ENCODE measurements at places on chromosomes 4 and X. TPM values are rescaled to one million over a fixed set of nuclear protein-coding genes. Genes with fewer than 3 reads are reported as not detected.

- no peak overlapping the region for H3K27ac ChIP-seq
- no peaks in the 10 kb centered on the region for H3K36me3 ChIP-seq
- H3K27me3 ChIP-seq: no peaks in the 10 kb centered on the region
- DNase-seq: no peak
- H3K4me3 ChIP-seq: no peak overlapping the region
Observed at GRCh38 chrX:150036181-150036580, 97.9 kb upstream of the EOLA2 start.

DNA sequence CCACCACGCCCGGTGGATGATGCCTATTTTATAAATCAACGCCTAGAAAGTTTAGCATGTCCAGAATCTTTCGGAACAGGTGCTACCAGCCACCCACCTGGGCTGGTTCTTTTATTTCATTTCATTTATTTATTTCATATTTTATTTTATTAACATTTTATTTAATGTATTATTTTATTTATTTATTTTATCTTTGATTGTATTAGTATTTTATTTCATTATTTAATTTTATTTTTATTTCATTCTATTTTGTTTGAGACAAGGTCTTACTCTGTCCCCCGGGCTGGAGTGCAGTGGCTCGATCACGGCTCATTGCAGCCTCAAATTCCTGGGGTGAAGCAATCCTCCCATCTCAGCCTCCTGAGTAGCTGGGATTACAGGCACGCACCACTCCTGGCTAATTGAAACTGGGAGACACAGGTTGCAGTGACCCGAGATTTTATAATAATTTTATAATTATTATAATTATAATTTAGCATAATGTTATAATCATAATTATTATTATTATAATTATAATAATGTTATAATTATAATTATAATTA lies 187.2 kb downstream of the SHOX start:
- H3K4me1 ChIP-seq: no peaks in the 10 kb centered on the region
- H3K36me3 ChIP-seq: no peaks in the 10 kb centered on the region
- H3K27ac ChIP-seq: no peak overlapping the region
- DNase-seq: no peak
- H3K27me3 ChIP-seq: no peaks in the 10 kb centered on the region

DNA sequence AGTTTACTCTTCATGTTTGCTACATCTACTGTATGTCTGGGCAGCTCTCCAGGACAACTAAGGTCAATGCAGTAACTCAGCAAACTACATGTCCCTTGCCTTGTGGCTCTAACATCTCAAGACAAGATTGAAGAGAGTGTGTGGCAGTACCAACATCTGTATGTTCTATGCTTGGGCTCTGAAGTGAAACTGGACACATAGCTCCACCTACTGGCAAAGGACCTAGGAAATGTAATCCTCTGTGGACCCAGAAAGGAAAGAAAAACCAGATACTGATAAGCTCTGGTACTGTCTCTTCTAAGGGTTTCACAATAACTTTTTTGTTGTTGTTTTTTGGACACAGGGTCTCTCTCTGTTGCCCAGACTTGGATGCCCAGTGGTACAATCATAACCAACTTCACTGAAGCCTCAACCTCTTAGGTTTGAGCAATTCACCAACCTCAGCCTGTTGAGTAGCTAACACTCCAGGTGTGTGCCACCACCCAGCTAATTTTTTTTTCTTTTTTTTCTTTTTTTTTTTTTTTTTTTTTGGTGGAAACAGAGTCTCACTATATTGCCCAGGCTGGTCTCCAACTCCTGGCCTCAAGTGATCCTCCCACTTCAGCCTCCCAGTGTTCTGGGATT lies 64.1 kb downstream of the QDPR start:
- H3K36me3 ChIP-seq: no peaks in the 10 kb centered on the region
- no peak overlapping the region for H3K27ac ChIP-seq
- no peak for DNase-seq
- no peaks in the 10 kb centered on the region for H3K4me1 ChIP-seq
- H3K27me3 ChIP-seq: no peaks in the 10 kb centered on the region

- no peak overlapping the region for H3K27ac ChIP-seq
- no peaks in the 10 kb centered on the region for H3K27me3 ChIP-seq
- H3K4me1 ChIP-seq: no peaks in the 10 kb centered on the region
- DNase-seq: no peak
Observed at GRCh38 chr4:186304866-186305505, 39.0 kb downstream of the F11 start.

DNA sequence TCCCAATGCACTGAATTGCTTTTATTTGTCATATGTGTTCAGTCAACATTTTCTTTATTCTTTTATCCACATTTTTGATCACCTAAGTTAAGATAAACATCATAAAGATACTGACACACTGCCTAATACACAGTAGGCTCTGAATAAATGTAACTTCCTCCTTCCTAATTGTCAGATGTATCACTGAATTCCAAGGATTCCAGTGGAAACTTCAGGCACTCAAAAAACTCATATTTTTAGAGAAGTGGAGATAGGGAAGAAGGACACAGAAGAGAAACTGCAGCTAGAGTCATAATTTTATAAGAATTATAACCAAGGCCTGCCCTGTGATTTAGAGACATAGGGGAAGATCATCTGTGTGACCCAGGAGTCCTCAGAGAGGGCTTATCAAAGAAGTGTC lies 753.3 kb downstream of the ADGRL3 start:
- H3K27me3 ChIP-seq: no peaks in the 10 kb centered on the region
- no peak for DNase-seq
- H3K4me3 ChIP-seq: no peak overlapping the region
- H3K36me3 ChIP-seq: no peaks in the 10 kb centered on the region
- no peak overlapping the region for H3K27ac ChIP-seq
- H3K4me1 ChIP-seq: no peaks in the 10 kb centered on the region

GRCh38 chr4:183354219-183354618 lies 32.0 kb upstream of the CLDN24 start:
- H3K27me3 ChIP-seq: no peaks in the 10 kb centered on the region
- no peaks in the 10 kb centered on the region for H3K36me3 ChIP-seq
- DNase-seq: no peak
- no peak overlapping the region for H3K27ac ChIP-seq
- no peaks in the 10 kb centered on the region for H3K4me1 ChIP-seq

FHDC1 gene
- 0.88 TPM for total RNA-seq

- H3K36me3 ChIP-seq: no peaks in the 10 kb centered on the region
- H3K4me3 ChIP-seq: no peak overlapping the region
- H3K27me3 ChIP-seq: no peaks in the 10 kb centered on the region
Observed at GRCh38 chr4:26238778-26239679, 81.8 kb upstream of the RBPJ start.

DNA sequence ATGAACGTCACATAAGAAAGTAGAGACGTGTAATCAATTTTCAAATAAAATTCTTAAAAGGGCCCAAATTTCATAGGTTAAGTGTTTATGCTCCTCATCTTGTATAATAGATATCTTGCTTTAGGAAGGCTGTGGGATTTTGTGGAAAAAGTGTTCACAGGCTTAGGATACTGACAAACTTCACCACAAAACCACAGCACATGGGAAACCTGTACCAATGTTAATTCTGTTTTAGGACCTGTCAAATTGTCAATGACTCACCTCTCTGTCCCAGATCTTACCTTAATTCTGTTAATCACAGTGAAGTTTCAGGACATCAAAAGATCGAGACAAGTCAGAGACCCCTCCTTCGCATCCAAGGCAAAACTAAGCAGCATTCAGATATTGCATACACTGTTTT lies 24.2 kb downstream of the FGFBP1 start:
- no peak overlapping the region for H3K4me3 ChIP-seq
- no peaks in the 10 kb centered on the region for H3K36me3 ChIP-seq
- no peaks in the 10 kb centered on the region for H3K4me1 ChIP-seq

DNA sequence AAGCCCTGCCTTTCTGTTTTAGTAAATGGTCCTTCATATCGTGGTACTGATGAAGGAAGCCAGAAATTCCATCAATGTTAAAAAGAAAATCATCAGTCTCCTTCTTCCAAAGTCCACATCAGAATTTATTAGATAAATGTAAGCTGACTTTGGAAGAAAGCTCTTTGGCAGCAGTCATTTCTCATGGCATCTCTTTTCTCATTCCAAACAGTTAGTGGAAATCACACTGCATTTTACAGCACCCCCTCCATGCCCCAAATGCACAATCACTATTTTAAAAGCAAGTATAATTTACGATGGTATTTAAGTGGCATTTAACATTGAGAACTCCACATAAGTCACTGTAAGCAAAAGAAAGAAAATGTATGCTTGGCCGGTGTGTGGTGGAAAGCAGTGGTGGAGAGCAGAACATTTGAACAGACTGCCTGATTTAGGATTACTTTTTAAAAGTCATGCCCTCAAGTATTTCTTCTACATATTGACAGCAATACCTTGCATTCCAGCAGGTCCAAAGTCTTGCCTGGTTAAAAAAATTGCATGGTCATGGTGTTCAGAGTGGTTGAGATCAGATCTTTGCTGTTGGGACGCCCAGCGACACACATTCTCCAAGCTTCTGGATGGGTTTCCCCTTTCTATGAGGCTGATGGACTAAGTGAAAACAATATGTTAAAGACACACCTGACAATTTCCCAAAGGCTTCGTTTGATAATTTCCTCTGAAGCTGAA lies 248.6 kb downstream of the ADAMTS3 start:
- DNase-seq: no peak
- no peaks in the 10 kb centered on the region for H3K4me1 ChIP-seq
- H3K4me3 ChIP-seq: no peak overlapping the region
- no peak overlapping the region for H3K27ac ChIP-seq
- H3K27me3 ChIP-seq: no peaks in the 10 kb centered on the region
- H3K36me3 ChIP-seq: no peaks in the 10 kb centered on the region

DNA sequence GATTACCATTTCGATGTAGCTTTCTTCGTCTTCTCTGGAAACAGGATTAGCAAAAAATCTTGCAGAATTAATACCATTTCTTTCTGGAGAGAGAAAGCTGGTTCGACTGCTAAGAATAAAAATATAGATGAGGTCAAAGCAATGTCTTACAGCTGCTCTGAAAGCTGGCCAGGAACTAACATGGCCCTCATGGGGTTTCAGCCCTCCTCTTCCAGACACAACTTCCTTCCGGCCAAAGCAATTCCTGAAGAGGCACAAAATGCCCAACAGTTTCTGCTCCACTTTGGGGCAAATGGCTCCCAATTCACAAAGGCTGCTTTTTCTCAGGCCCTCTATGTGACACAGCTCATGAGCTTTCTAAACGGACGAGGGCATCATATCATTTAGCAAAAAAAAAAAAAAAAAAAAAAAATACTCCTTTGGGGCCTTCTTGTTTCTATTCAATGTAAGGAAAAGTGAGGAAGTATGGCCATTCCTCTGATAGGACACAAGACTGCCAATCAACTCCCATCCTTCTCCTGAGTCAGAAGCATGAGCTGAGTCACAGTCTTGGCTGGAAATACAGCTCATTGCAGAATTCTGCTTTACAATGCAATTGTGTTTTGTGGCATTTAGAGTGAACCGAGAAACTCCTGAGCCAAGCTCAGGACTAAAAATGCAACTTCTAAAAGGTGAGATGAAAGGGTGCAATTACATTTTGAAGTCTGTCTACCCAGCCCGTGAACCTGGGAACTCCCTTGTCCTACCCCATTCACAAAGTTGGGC lies 42.7 kb upstream of the CTAG2 start:
- no peak overlapping the region for H3K4me3 ChIP-seq
- no peak for DNase-seq

UGT2A1 gene
- not detected for total RNA-seq

All from aorta (tissue), 5 donors.